Fibroblast of upper back skin (primary cell): ENCODE measurements at places on chromosomes 11 and 22.

DNA sequence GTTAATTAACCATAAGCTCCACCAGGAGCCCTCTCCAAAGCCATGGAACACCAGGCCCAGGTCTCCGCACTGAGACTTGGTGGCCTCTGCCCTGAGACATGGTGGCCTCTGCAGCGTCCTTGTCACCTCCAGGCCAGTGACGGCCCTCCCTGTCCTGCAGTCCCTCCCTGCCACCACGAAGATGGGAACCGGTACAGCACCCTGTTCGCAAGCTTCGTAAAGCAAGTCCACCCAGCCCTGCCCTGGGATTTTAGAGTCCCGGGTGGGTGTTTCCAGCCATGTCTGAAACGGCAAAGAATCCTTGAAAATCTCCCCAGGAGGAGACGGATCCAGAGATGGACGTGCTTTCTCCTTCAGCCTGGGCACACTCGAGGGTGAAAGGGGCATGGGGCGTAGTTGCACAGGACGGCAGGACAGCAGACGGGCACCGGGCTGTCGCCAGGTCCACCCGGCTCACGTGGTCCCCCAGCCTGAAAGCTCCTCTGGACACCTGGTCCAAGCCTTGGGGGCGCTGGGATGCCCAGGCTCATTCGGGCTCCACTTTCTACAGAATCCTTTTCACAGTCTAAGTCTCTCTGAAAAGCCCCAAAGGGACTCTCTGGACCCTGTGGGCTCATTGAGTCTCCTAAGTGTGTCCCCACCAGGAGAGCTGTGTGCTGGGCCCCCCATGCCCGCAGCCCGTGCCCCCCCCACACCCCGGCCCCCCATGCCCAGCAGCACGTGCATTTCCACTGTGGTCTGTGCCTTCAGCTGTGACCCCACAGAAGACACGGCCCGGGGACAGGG, 456.2 kb downstream of the BRD1 start:
- no peak for DNase-seq

DNA sequence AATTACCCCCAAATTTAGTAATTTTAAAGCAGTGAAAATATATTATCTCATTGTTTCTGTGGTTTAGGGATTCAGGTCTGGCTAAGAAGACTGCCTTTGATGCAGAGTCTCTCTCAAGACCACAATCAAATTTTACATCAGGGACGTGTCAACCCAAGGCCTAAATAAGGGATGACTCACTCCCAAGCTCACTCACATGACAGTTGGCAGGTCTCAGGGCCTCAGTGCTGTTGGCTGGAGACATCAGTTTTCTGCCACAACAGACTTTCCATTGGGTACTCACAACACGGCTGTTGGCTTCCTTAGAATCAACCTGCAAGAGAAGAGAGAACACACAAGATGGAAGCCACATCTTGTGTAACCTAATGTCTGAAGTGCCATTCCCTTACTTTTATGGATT, 377.3 kb downstream of the FAM181B start:
- DNase-seq, result no peak

DNA sequence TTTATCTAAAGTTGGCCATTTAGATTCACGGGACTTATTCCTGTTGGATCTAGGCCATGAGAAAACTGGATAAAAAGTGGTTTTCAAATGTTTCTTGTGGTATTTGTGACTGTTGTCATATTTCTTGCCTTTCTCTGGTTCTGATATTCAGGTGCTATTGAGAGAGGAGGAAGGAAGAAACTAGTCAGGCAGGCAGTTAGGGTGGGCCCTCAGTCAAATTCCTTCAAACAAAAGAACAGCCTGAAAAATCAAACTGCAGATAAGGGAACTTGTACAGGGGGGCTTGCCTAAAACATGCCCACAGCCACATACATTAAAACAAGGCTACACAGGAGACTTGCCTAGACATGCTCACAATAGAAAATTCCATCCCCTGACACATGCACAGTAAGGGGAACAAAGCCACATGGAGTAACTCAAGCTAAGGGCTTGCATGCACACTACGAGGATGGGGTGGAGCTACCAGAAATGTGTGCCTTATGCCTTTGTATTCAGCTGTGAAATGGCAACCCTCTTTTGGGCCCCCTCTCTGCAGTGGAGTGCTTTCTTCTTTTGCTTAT, 18.2 kb downstream of the NCR3LG1 start:
- no peak for DNase-seq

- no peak for DNase-seq
Observed at GRCh38 chr11:31127290-31127689, 242.2 kb downstream of the DCDC1 start.

- DNase-seq, result no peak
Observed at GRCh38 chr22:33535937-33536875, 384.1 kb downstream of the LARGE1 start.

DNA sequence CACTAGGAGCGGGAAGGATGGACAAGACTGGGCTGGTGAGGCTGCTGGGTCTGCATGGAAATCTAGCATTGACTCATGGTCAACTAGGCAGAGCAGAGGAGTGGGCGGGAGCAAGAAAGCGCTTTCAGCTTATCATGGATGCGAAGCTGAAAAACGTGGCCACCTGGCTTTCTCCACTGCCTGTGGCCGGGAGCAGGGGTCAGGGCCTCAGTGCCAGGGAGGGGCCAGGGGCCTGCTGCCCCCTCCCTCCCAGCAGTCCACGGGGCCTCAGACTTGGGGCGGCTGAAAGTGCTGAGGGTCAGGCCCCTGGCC, 45.5 kb downstream of the ALX4 start:
- no peak for DNase-seq
